ENCODE measurements at places on chromosomes 7 and 10.
A peak's percentile ranks its signal among the peaks of the same experiment; 100 is the strongest.

- no peak for DNase-seq
These were observed 266.4 kb downstream of the SORCS3 start for GRCh38 chr10:104907521-104907920.

- DNase-seq = no peak
These were observed 137.2 kb upstream of the GPR22 start for GRCh38 chr7:107332488-107333269.

- DNase-seq = no peak
These were observed 1.5 kb downstream of the FHIP2A start for GRCh38 chr10:114823077-114823463.

DNA sequence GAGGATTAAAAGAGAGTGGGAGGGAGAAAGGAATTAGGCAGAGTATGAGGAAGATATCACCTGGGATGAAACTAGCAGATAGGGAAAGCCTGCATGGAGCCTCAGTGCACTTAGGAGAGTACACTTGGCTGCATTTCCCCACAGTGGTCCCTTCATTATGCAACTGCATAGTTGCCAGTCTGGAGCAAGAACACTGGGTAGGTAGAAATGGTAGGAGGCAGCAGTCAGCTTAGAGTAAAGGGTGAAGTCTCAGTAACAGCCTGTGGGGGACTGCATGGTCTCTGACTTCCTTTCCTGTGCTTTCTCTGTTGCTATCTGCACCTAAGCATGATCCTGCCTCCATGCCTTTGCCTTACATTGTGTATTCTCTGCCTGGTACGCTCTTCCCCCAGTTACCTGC lies 14.0 kb upstream of the PCGF5 start:
- no peak for DNase-seq

GRCh38 chr7:28347475-28348318 lies 64.6 kb upstream of the CREB5 start:
- no peak for DNase-seq

- no peak for DNase-seq
These were observed 575.0 kb downstream of the XPNPEP1 start for GRCh38 chr10:109348324-109348723.

- no peak for DNase-seq
These were observed 23.7 kb upstream of the RASSF4 start for GRCh38 chr10:44935966-44936295.

GRCh38 chr7:129536323-129536722 lies 34.0 kb downstream of the SMKR1 start:
- DNase-seq = no peak

GRCh38 chr7:122682815-122683550 lies 15.9 kb downstream of the RNF133 start:
- no peak for DNase-seq

DNA sequence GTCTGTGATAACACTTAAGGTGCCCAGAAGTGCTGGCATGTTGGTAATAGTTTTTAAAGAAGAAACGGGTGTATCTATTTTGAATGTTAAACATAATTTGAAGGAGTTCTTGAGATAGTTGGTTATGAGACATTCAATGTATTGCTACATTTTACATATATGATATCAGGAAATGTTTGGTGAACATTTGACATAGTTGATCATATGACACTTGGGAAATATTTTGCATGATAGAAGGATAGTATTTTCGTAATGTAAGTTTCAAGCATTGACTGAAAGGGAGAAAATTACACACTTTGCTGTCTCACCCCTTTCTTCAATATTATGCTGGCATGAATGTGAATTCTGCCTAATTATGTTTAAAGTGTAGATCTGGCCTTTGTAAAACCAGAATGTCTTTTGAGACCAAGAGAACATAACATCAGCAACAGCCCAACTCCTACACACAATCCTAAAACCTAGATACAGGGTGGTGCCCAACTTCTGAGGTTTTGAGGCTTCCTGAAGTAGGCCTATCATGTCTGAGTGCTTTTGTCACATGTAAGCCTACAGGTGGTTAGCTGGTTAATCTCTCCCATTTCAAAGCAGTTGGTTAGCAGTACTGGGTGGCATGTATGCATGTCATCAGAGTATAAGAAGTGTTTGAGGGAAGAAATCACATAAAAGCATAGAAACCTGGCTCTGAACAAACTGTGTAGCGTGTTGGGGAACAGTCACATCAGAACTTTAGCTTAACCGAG lies 2.1 kb downstream of the ADD3 start:
- DNase-seq = no peak

- DNase-seq = no peak
These were observed 469.8 kb downstream of the GLRX3 start for GRCh38 chr10:130606001-130606405.

DNA sequence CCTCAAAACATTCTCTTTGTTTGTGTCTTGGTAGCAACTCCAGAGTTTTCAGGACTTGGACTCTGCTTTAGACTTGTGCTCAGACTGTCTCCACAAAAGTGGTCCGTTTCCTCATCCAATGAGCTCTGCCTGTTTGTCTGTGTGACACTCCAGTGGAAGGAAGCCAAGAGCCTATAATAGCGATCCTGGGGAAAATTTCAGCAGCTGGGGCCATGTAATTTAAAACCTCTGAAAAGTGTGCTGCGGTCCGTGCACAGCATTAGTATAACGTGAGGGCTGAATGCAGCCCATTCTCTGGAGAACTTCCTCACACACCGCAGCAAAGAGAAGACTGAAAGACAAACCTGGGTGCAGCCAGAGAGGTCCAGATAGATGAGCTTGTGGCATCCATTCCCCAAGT lies at the start of gene LRRC17:
TSS of gene LRRC17 (plus strand) at position 259 of the 400 bp plus-strand sequence. CDS start 20,914 bp downstream, outside the sequence.
- peak; percentile 6 for DNase-seq

DNA sequence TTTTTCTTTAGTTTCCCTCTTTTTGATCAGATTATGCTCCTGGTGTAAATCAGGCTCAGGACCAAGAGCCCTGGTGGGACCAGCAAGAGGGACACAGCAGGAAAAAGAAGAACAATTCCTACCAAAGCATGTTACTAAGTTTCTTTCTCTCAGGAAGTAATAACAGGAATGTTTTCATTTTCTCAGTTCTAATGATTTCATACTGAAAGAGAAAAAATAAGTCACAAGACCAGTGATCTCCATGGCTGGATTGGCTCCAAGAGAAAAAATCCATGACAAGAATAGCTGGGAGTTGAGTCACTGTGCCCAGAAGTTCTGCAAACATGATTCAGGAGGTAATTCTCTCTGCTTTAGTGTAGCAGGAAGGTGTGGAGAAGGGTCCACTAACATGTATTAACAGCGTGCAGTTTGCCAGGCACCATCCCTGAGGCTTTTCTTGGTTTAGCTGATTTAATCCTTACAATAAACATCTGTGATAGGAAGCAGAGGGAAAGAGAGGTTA lies 23.8 kb upstream of the IFIT2 start:
- no peak for DNase-seq

GRCh38 chr10:13729586-13730305 lies 143.0 kb downstream of the PRPF18 start:
- DNase-seq = no peak

DNA sequence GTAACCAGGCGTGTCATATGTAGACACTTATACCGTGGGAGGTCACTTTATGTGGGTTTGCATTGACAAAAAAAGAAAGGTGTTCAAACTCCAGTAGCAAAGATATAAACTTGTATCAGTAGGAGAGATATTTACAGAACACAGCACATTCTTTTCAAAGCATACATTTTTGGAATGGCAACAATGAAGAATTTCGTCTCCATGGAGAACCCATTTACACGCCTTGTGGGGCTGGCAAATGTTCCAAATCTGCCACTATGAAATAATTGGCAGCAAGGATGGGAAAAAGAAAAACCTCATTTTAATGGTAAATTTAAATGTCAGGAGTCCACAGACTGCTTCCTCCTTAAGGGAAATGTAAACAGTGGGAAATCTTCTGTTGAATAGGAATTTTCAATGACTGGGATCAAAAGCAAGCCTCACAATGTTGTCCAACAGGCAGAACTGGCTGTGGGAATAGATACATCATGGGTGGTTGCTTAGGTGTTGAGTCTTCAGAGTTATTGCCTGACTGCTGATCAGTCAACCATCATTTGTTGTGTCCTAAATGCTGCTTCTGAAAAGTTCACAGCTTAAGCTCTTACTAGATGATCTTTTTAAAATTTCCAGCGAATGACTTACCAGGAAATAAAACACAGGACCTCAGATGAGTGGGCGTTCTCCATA lies 256.6 kb upstream of the SEMA3C start:
- no peak for DNase-seq

- DNase-seq = no peak
These were observed 64.0 kb downstream of the CSGALNACT2 start for GRCh38 chr10:43202224-43202656.

GRCh38 chr10:133214468-133215410 lies 15.3 kb upstream of the UTF1 start:
- DNase-seq = no peak

GRCh38 chr10:73979809-73980433 lies 18.0 kb upstream of the VCL start:
- DNase-seq = no peak

DNA sequence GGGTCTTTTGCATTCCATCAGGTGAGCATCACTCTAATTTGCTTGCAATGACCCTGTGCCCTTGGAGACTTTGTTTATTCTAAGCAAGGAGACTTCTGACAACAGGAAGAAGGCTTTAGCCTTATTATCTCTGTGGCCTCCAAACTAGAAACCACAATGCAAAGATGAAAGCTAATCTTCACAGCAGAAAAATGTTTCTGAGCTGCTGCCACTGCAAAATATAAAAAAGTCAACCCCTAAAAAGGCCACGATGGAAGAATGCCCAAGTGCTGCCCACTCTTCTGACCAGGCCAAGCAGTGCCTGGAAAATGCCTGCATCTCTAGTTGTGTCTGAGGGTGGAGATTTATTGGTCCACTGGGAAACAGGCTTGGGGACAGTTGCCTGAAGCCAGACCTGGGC lies 299.9 kb downstream of the C7orf25 start:
- DNase-seq = no peak

DNA sequence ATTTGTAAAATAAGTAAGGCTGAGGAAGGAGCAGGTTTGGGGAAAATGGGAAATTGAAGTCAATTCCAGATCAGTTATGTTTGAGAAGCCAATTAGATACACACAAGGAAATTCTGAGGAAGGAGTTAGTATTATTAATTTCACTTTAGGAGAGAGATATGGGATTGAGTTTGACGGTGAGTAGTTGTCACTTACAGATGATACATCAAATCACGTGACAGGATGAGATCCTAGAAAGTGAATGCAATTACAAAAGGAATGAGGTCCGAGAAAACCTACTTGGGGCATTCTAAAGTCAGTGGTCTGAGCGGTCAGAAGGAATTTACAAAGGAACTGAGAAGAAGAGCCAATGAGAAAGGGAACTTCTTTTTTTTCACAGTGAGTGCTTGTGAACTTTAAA lies 364.3 kb upstream of the TMEM229A start:
- DNase-seq = no peak

DNA sequence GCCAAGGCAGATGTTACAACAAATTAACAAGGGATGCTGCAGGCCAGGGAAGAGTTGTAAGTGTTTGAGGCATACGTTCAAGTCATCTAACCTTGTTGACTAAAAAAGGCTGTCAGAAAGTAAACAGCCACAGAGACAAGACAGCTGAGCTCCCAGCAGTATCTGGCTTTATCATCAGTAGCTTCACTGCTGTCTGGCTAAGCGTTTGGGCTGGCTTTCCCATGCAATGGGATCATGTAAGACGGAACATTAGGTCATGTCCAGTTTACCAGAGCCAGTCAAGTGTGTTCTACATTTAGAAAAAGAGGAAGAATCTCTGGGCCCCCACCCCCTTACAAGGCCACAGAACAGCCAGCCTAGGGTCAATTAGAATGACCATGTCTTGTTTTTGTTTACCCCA lies 51.3 kb upstream of the GSAP start:
- DNase-seq = no peak

DNA sequence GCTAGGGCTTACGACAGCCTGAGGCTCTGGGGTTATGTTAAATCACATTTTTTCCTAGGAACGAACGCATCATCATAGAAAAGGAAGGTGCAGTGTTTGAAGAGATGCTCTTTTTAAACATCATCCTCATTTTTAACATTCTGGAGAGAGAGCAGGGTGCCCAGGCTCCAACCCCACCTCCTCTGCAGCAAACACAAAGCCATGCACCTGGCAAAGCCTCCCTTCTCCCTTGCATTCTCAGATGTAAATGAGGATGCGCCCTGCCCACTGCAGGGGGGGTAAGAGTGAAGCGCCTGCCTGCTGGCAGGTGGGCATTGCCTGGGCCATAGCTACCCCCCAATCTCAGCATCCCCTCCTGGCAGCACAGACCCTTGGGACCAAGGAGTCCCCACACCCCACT lies 92.4 kb downstream of the PTPRN2 start:
- no peak for DNase-seq

GRCh38 chr7:52925332-52925731 lies 110.1 kb upstream of the POM121L12 start:
- DNase-seq = no peak

GRCh38 chr10:129530581-129530980 lies 63.5 kb downstream of the MGMT start:
- no peak for DNase-seq

DNA sequence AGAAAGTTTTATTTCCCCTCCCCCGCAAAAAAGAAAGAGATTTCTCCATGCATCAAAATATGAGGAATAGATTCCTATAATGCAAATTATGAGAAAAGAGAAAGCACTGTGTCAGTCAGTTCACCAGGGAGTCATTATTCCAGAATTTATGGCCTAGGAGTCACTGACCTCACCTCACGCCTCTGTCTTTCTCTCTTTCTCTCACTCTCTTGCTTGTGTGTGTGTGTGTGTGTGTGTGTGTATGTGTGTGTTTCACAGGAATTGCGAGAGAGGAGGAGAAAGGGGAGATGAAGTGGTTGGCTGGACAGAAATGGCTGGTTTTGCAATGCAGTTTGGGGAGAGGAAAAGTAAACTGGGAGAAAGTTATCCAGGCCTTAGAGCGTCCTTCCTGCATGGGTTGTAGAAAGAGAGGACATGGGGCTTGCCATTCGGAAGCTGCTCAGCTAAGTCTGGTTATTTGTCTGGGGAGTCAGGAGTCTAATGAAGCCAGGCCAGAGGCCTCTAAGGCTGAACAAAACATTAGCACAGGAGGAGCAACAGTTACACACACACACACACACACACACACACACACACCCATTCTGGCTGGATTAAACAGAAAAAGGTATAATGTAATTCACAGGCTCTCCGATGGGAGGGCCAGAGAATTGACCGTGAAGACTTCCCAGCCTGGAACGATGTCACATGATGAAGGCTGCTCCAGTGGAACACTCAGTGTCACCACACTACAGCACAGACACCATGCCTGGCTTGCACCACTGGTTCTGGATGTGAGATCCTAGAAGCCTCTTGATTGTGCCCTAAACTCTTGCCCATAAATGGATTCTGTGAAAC lies 12.8 kb upstream of the FFAR4 start:
- no peak for DNase-seq

All from NCI-H187 treated with DMSO at 0.1 percent for 48 hours (cell line).